SW 1271 (cell line): ENCODE measurements at places on chromosomes 12 and 14.
A peak's percentile ranks its signal among the peaks of the same experiment; 100 is the strongest.

- no peak for DNase-seq
Measured at GRCh38 chr12:1559676-1560091, 34.7 kb downstream of the FBXL14 start.

GRCh38 chr14:55221186-55221585 is 29.8 kb upstream of the DLGAP5 start:
- no peak for DNase-seq

DNA sequence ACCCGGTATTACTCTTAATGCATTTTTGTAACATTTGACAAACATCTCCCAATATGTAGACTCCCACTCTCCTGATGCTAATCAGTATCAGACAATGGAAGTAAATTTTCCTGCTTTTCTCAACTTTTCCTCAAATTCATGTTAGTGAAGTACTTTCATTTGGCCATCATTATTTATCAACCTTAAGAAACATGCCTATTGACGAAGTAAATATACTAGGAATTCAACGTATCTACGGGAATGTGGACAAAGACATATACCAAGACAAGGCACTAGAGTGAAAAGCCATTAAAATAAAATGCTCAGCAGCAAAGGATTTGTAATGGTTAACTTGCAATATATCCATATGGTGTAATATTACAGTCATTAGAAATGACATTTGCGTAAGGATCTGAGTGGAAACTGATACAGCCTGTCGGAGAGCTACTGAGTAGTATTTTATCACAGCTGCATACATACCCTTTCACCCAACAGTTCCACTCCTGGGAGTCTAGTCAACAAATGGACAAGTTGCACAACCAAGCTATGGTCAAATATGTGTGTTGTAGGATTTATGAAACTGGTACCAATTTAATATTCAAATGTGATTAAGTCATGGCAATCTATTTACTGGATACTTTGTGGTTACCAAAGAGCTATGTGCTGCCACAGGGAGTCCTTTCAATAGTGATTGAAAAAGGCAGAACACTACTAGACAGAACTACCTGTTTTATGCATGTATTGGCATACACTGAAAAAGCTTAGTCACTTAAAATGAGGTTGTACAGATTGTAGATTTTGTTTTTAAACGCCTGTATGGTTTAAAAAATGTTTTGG is 26.5 kb downstream of the NUDT4 start:
- no peak for DNase-seq

DNA sequence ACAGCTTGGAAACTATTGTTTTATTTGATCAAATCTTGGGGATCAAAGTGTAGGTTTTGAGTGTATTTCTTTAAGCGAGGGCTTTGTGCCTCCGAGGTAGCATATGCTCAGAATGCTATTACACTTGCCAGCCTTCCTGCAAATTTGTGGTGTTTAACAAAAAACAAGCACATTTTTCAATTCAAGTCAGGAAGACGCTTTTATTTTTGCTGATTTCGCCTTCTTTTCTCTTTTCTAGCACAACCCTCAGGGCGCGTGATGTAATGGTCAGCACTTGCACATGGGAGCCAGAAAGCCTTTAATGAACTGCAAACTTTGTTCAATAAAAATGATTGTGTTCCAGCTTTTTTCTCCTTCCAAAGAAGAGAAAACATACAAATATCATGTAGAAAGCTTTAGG is 466.5 kb downstream of the PRKD1 start:
- DNase-seq, result no peak

DNA sequence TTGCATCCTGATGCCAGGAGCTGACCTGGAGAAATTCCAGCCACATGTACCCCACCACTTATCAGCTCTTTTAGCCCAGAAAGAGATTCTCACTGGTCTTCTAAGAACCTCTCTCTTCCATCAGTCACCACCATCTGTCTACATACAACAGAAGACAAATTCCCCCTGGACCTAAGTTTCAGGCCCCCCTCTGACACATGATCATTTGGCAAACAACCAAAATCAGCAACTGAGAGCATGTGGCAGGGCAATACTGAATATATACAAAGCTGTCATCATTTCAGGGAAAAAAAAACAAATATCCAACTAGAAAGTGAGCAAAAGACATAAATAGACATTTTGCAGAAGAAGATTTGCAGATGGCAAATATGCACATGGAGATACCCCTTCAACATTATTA is 180.2 kb downstream of the FOXN3 start:
- no peak for DNase-seq

- DNase-seq, result no peak
Measured at GRCh38 chr14:51168215-51168613, 71.8 kb upstream of the TMX1 start.

DNA sequence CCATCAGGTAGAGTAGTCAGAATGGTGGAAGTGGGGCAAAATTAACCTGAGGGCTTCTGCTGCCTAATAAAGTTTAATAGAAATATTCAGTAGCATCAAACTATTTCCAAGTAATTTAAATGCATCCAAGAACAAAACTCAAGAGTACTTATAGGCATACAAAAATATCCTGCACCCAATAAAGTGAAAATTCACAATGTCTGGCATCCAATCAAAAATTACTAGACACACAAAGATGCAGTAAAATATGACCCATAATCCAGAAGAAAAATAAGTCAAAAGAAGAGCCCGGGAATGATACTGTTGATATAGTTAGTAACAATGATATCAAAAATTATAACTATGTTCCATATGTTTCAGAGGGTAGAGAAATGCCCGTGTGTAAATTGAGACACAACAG is 95.3 kb downstream of the TMEM117 start:
- DNase-seq, result no peak

GRCh38 chr12:18690653-18691052 is 47.2 kb downstream of the PLCZ1 start:
- DNase-seq, result no peak

DNA sequence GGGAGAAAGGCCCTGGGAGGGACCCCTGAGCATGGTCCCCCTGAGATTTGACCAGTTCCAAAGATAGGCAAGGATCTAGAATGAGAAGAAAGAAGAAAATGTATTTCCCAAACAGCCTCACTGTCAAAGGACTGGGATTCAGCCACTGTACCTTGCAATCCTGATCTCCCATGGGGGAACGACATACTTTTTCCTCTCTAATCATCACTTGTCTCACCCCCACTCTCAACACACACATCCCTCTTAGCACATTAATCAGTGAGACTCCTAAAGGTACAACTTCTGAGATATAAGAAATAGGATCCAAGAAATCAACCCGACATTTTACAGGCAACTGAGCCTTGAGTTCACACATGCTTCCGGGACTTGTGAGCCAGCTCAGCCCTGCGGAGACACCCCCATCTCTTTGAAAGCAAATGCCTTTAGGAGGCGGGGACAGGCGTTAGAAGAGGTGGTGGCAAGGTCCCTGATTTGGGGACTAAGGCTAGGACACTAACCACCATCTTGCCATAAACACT is 1.4 kb downstream of the MAP3K9 start:
- peak; percentile 72 for DNase-seq

DNA sequence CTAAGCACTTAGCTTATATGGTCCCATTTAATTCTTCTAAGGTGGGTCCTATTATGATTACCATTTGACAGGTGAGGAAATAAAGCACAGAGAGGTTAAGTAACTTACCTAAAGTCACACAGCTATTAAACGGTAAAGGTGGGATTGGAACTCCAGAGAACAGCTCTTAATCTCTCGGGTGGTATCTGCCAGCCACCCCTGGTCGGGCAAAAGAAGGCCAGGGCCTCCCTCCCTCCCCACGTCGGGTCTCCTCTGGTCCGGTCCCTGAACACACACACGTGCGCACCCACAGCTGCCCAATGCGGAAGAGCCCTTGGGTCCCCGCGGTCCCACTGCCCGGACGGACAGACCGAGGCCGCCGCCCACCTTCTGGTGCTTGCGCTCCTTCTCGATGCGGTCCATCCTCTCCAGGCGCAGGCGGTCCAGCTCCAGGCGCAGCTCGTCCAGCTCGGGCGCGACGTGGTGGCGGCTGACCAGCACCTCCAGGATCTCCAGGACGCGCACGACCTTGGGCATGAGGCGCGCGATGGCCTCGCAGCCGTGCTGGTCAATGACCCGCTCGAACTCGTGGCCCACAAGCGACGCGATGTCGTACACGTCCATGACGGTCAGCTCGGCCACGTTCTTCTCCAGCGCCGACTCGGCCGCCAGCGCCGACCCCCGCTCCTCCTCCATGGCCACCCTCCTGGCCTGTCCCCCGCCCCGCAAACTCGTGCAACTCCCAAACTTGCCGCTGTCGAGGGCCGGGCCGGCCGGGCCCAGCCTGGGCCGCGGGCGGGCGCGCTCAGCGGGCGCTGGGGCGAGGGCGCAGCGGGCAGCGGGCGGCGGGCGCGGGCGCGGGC is 490 bp downstream of the RILPL1 start:
- no peak for DNase-seq

DNA sequence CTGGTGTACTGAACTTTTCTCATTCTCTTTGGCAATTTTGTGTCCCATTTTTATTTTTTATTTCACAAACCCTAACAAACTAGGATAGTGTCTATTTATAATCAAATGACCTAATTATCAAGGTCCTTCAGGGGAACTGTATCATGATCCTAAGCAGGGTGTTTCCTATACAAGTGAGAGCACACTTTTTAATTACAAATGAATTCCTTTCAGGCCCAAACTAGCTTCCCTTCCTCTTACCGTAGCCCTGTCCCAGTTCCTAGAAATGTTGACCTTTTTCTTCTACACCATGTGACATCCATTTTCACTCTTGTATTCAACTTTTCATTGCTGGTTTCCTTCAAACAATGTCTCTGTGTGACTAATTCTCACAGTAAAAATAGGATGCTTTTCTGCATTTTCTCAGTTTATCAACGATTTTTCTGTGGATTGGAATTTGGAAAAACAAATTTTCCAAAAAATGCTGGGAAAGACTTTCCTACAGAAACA is 411.4 kb downstream of the CCDC91 start:
- no peak for DNase-seq

DNA sequence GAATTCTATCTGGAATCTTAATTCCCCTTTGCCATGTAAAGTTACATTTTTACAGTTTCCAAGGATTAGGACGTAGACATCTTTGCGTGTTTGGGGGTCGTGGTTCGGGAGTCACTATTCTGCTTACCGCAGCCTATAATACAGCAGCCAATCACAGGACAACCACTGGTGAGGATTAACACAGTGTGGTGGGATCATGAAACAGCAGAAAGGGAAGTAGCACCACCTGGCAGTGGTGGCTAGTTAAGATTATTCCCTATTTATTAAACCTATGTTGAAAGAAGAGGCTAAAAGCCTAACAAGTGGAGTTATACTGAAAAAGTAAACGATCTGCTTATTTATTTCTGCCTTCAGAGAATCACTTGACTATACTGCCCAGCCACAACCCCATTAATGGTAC is 71.7 kb downstream of the IPO8 start:
- no peak for DNase-seq

DNA sequence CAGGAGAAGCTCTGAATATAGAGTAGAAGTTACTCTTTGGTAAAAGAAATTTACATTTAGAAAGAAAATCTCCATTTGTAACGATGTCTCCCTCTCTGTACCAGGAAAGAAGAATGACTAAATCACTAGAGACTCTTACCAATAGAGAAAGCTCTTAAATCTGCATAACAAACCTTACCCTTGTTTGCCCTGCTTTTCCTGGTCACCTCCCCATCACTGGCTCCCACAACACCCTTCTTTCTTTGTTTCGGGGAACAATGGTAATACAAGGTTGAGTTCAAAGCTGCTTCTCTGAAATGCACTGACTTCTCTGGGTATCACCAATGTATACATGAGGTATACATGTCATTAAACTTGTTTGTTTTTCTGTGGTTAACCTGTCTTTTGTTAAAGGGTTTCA is 351.1 kb upstream of the FLRT2 start:
- DNase-seq, result no peak
